Epithelial cell of proximal tubule (primary cell): ENCODE measurements at places on chromosomes 12 and 14. TPM values are rescaled to one million over a fixed set of nuclear protein-coding genes. Genes with fewer than 3 reads are reported as not detected.

GRCh38 chr12:95066091-95066855 is 7.1 kb downstream of the NR2C1 start:
- DNase-seq, result no peak

DNA sequence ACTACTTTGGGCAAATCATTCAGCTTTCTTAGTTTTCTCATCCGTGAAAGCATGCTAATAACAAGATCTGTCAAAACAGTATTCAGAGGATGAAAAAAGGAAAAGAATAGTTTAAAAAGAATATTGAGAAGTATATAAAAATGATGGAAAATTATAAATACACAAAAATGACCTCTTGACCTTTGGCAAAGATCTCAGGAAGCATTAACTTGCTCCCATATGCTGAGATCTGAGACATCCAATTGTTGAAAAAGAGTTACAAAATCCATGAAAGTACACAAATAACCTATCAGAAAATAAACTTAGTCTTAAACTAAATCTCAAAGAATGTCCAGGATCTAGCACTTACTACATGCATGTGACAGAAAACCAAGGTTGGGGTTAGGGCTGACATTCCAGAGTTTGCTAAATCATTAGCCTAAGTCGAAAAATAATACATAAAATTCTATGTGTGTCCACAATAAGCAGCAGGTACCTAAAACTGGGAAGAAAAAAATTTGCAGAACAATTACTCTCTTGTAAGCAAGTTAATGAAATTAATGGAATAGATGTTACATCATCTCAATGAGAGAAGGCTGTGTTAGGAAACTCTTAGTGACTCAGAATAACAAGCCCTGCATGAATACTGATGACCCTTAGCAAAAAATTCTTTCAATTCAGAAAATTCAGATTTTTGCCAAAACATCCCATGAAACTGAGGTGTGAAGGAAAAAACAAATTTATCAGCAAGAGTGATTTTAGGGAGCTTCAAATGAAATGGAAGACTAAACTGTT is 3.4 kb downstream of the PAH start:
- no peak for DNase-seq

DNA sequence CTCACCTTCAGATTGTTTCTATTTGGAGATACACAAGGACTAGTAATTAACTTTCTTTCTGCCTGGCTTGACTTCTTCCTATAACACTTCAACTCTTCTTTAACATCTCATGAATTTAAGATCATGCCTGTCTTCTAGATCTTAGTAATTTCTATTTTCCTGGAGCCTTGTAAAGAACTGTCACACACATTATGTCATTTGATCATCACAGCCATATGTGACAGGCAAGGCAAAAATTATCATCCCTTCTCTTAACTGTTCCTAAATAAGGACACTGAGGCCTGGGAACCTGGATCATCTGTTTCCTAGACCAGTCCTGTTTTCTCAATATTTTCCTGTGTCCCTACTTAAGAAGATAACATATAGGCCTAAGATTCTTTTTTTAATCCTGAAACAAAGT is 27.2 kb downstream of the NRDE2 start:
- no peak for DNase-seq

TXNRD1 gene
- total RNA-seq, result 268 and 307 TPM in 2 replicates

- no peak for DNase-seq
These were observed at the start of gene JAG2 for GRCh38 chr14:105168496-105168978. JAG2 (minus strand) TSS chr14:105168776; CDS start chr14:105168420, 356 bp downstream.
